NCI-H1417 treated with DMSO at 0.1 percent for 48 hours (cell line): ENCODE measurements at places on chromosomes 4 and X.

- DNase-seq, result no peak
Measured at GRCh38 chrX:78658845-78659744, at the start of gene RTL3. Gene RTL3 (minus strand): TSS chrX:78659328. CDS start chrX:78658420, 908 bp downstream.

- no peak for DNase-seq
Measured at GRCh38 chr4:55762819-55763218, 56.8 kb upstream of the EXOC1L start.

DNA sequence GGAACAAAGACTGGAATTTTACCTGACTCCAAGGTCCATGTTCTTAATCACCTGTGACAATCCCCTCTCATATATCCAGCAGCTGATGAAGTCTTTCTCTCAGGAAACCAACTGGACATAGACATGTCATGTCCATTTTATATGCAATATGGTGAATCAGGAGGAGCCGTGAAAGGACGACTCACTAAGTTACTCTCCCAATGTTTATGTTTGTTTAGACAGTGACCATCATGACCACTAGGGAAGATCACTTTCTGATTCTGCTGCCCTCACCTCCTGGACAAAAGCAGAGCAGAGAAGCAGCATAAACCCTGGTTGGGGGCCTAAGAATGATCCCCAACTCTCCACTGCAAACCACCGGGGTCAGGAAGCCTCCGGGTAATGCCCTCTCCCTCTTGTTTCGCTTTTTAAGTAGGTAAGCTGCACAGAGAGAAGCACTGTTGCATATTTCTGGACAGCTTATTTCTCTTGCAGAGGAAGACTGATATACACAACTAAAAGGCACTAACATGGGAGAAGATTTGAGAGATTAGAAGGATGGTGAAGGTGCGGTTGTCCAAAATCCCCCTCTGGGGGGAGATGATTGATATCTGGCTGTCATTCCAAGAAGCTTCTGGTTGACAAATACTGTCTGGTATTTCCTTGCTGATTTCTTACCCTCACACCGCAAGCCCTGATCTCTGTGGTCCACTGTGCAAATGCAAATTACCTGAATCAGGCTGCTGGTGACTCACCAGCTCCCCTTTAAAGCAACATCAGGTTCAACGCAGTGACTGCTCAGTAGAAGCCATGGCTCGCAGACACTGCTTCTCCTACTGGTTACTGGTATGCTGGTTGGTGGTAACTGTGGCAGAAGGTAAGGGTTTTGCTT lies at the start of gene ODAPH:
Gene ODAPH (plus strand): TSS at position 773 of the 871 bp plus-strand sequence. CDS start 17 bp downstream, at position 790.
- no peak for DNase-seq

GRCh38 chr4:104206784-104207183 lies 287.9 kb downstream of the CXXC4 start:
- DNase-seq, result no peak

DNA sequence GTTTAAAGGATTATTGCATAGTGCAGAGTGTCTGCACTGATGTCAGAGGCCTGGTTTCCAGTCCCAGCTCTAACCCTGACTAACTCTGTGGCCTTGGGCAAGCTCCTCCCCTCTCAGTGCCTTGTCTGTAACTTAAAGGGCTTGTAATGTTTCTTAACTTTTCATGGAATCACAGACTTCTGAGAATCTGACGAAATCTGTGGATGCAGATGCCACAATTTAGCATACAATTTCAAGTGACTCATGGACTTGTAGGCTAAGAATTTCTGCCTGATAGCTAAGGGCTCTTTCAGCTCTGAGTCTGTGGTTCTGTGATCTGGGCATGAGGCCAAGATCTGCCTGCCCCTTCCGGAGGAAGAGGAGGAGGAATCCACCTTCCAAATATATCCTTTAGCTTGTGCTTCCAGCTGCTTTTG lies 236.9 kb downstream of the AR start:
- DNase-seq, result no peak

DNA sequence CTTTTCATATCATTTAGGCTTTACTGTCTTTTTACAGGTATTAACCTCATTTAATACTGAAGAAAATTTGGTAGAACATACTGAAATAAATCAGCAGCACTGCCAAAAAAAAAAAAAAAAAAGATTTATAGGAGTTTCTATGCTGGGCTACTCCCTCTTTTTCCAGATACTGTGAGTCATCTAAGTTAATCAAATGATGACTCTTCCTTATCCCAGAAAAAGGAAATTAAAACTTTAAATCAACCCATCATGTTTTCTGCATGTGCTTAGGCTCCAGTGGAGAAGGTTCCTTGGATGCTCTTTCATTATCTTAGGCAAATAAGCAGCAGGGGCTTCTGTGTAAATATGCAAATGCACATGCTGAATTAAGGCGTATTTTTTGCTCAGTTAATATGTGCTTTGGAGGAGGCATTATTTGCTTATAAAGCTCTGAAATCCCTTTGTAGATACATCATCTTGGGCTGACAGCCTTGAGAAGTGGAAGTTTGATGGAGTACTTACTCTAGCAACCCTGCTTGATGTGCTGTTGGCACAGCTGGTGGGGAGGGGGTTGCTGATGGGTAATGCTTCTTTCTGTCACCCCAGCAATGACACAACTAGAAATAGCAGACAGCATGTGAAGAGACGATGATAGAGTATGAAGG lies 136.1 kb downstream of the C4orf33 start:
- DNase-seq, result no peak

GRCh38 chrX:2484721-2485648 lies 15.8 kb downstream of the DHRSX start:
- DNase-seq, result no peak
